Dermis blood vessel endothelial cell (primary cell): ENCODE measurements at places on chromosomes 4 and X. TPM values are rescaled to one million over a fixed set of nuclear protein-coding genes. Genes with fewer than 3 reads are reported as not detected.

Gene SPIN2A
- 0.09 and 0.17 TPM in 2 replicates for total RNA-seq

Gene CENPVL1
- not detected in 2 replicates for total RNA-seq

Gene MYL5
- total RNA-seq = 7.3 and 13.6 TPM in 2 replicates

Gene ADGRL3
- under 0.01 and 0.05 TPM in 2 replicates for total RNA-seq

Gene TLR1
- total RNA-seq = 3.1 and 6.9 TPM in 2 replicates

Gene SCOC
- total RNA-seq = 54.3 and 55.1 TPM in 2 replicates

Gene TCEAL9
- total RNA-seq = 112 and 140 TPM in 2 replicates

Gene PDCL2
- not detected in 2 replicates for total RNA-seq

Gene ENPEP
- 0.14 and 1.5 TPM in 2 replicates for total RNA-seq

Gene NUDT10
- 0.09 and 0.17 TPM in 2 replicates for total RNA-seq

Gene MAGEB17
- not detected in 2 replicates for total RNA-seq

Gene ARHGAP24
- 37.9 and 54.8 TPM in 2 replicates for total RNA-seq

Gene LRP2BP
- total RNA-seq = 0.34 and 0.93 TPM in 2 replicates

DNA sequence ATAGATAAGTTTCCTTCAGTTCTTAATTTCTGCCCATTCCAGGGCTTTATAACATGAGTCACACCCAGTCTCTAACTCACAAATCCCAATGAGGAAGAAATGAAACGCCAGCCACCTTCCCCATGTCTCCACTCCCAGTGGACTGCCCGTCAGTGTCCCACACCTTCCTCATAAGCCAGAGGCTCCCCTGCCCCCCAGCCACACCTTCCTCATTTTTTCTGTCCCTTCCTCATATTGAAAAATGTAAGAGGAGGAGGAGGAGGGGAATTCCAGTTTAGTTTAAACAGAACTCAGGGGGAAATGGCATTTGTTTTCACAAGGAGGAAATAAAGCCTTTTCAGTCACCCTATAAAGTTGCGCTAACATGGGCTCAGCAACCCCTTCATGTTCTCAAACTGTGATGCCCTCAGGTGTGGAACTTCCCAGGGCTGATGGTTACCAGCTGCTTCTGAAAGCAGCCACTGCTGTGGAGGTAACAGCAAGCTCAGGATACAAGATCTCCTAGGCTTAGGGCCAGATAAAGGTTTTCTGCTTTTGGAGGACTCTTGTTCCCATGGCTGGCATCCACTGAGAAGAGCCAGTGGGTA, 97.8 kb downstream of the PARM1 start:
- no peak for DNase-seq

DNA sequence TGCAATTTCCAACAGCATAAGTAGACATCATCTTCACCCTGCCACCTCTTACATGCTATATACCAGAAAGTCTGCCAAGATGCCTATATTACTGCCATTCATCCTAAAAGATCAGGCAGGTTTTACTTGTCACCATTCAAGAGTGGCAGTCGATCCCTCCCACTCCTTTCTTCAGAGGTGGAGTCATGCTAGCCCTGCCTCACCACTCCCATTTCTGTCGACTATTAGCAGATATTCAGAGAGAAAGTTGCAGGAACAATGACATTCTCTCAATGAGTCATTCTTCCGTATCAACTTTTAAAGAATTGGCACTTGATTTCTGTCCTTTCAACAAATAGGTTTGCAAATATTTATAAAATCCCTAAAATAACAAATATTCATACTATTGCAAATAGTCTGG, 1060.1 kb downstream of the ADGRL3 start:
- no peak for DNase-seq

DNA sequence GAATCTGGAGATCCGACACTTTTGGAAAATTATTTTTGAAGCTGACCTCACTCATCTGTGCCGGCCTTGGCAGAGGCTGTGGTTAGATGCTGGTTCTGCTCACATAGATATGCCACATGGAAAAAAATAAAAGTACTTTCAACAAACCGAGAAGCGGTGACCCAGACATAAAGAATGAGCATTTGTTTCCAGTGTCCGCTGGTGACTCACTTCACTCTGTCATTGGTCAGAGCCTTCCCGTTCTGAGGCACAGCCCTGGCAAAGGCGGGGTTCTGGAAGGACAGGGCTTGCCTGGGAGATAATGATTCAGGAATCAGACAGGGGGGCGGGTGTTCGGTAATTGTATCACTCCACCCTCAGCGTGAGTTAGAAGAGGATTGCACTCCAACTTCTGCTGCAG, 172.4 kb upstream of the MXRA5 start:
- DNase-seq = no peak

DNA sequence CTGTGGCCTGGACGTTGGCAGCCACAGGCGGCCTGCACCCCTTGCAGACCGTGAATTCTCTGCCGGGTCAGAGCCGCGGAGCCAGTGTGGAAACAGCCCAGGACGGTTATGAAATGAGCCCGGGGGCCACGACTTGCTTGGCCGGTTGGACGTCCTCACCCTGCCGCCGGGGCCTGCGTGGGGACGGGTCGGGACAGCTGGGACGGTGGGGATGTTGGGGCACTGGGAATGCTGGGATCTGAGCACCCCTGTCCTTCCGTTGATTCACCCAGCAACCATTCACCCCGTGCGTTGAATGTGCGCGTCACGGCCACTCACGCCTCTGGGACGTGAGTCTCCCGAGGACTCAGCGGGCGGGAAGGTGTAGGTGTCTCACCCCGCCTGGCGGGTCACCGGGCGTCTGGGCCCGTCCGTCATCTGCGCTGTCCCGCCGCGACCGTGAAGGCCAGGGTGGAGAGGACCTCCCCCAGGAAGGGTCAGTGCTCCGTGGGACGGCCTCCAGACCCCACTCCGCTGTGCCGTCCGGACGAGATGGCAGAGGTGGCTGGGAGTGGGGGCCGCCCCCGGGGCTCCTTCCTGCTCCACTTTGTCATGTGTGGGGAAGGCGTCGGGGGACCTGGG, 4.5 kb upstream of the PLCXD1 start:
- DNase-seq = peak; percentile 43

DNA sequence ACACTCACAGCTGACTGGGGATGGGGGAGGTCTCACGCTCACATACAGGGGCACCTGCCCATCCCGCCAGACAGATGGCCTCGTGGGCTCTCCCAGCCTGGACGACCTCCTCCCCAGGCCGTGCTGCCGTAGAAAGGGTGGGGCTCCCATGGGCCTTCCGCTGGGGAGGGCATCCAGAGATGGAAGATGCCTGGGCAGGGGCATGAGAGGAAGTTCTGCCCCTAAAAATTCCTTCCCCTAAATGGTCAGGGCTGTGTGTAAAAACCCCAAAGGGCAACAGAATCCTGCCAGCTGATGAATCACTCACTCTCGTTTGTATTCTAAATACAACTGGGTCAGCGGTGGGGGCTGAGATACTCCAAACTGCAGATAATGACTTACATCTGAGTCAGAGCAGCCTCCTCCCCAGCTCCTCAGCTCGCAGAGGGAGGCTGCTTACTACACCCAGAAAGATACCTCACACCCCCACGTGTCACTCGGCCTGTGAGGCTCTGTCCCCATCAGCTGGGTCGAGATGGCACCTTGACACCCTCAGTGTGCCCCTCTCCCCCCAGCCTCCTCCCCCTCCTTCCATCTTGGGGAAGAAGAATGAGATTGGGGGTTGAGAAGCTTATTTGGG, 10.1 kb downstream of the WDR1 start:
- DNase-seq = peak; percentile 93

GRCh38 chrX:124117325-124117724, 155.8 kb downstream of the STAG2 start:
- no peak for DNase-seq

DNA sequence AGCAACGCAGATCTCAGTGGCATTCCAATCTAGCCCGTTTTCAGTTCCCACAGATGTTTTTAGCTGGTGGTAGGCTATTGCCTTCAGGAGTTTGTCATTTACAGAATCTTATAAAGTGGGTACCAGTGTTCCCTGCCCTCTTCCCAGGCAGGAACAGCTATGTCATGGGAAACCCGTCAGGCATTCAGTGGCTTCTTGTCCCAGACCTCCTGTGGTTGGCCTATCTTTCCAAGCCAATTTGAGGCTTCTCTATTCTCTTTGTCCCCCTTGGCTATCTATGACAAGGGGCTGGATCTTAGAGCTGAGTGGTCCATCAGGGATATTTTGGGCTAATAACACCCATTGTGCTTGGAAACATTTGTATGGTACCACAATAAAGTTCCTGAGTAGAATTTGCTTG, 33.6 kb upstream of the RPL34 start:
- DNase-seq = no peak

- no peak for DNase-seq
Measured at GRCh38 chr4:4968161-4968725, 51.0 kb downstream of the CYTL1 start.

DNA sequence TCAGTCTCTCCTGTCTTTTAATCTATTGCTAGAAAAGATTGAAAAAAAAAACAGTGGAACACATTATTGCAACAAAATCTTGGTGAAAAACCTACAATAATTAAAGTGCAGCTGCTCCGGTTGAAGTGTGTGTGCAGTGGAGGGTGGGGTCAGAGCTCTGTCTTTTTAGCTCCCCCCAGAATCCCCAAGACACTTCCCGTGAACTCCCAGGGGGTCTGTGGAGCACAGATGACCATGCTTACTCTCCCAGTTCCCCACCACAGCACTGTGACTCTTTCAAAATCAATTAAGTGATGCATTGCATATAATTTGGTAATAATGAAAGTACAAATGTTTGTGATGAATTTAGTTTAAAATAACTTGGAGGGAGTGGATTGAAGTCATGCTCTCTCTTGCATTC, 15.7 kb upstream of the SLC10A4 start:
- no peak for DNase-seq

DNA sequence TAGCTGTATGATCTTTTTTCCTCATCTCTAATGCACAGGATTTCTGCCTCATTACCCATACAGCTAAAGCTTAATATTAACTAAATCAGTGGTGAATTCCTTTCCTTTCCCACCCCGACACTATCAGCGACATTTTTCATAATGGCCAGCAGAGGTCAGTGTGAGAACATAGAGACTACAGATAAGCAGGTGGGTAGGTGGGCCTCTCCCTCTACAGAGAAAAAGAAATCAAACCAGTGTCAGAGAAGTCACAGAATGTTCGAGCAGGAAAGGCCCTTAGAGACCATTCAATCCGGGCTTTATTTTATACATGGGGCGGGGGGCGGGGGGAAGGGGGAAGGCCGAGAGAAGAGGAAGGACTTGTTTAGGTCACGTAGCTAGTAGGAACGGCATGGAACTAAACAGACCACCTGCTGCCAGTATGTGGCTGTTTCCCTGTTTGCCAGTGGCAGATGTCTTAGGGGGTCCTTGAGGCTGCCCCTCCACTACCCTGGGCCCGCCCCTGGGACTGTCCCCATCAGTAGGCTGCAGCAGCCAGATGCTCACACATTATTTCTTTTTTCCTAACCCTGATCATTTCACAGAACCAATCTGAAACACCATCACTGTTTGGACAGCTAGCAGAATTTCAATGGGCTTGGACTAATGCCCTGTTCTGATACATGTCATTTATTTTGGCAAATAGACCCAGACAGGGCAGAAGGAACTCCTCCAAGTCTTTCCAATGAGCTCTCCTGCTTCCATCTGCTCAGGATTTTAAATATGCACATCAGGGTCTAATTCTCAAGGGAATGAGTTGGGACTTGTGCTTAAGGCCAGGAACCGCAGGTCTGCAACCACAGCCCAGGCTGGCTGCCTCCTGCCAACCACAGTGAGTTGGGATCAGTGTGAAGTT, 133.4 kb downstream of the ATG4A start:
- peak; percentile 58 for DNase-seq

DNA sequence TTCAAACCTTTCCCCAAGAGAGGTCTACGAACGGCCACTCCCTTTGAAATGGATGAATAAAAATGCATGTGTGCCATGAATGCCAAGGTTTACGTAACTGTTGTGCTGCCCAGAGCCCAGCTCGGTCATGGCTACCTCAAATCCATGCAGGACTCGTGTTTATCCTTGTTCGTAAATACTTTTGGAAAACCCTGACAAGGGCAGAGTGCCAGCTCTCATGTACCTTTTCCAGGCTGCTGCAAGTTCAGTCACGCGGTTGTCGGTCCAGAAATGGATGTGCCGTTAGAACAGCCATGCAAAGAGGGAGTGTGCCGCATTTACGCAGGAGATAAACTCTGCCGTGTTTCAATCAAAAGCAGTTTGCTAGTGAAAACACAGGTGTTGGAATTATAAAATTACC, 123.4 kb downstream of the AMELX start:
- peak; percentile 7 for DNase-seq

DNA sequence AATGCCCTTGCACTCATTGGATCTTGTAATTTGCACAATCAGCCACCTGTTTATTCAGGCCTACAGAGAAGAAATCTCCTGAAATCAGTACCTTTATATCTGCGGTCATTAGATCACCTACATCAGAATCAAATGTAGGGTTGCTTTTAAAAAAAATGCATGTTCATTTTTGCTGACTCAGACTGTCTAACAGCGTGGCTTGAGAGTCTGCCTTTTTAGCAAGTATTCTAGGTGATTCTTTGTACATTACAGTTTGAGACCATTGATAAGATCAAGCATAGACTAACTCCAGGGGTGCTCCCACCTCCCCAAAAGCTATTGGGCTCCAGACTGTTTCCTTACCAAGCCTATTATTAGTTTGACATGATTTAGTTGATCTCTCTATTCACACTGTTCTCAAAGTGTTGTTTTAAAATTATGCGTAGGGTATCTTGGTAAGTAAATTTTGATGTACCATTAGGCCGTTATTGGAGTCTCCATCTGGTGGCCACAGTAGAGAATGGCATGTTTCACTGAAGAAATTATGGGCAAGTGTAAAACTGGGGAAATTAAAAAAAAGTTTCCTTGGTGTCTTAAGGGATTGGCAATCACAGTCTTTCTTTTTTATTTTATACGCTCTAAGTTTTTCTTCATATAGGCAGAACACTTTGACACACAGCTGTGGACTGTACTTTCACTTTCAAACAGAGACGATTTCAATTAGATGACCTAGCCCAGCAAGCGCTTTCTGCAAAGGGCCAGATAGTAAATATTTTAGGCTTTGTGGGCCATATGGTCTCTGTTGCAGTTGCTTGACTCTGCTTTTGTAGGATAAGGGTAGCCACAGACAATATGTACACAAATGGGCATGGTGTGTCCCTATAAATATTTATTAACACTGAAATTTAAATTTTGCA, 33.7 kb upstream of the MSL3 start:
- DNase-seq = peak; percentile 50

DNA sequence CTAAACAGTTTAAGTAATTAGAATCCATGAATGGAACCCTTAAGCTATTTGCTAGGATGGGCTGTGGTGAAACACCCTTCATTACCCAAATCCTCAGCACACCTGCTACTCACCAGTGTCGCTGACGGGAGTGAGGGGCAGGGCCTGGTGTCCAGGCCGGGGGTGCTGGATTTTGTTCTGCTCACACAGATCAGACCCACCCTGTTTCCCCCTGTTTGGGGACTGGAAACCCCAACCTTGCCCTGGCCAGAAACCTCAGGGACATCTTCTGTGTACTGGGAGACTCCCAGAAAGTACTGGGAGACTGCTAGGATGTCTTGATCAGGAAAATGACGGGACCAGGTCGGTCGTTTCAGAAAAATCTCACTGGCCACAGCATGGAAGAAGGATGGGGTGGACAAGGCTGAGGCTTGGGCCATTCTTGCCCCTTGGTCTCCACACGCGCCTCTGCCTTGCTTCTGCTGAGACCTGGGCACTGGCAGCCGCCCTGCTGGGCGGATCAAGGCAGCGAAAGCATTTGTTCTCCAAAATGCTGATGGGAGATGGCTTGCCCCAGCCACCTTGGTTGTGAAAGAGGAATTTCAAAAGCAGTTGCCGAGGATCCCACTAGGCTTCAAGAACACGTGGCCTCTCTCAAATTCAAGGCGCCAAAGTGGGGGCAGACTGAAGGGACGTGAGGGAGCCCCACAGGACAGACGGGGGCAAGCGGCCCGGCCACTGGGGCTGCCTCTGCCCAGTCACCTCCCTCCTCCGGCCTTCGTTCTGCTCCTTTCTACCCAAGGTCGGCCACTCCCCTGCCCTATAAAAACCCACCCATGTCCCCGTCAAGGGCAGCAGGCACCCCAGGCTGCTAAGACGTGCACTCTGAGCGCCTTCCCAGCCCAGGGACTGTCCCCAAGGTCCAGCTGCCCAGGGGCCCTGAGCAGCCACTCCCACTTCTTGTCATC, 23.5 kb upstream of the PDE6B start:
- DNase-seq = no peak
